ENCODE measurements at places on chromosomes 12 and 14.

- DNase-seq = no peak
Observed at GRCh38 chr12:104281636-104282035, 21.9 kb upstream of the EID3 start.

DNA sequence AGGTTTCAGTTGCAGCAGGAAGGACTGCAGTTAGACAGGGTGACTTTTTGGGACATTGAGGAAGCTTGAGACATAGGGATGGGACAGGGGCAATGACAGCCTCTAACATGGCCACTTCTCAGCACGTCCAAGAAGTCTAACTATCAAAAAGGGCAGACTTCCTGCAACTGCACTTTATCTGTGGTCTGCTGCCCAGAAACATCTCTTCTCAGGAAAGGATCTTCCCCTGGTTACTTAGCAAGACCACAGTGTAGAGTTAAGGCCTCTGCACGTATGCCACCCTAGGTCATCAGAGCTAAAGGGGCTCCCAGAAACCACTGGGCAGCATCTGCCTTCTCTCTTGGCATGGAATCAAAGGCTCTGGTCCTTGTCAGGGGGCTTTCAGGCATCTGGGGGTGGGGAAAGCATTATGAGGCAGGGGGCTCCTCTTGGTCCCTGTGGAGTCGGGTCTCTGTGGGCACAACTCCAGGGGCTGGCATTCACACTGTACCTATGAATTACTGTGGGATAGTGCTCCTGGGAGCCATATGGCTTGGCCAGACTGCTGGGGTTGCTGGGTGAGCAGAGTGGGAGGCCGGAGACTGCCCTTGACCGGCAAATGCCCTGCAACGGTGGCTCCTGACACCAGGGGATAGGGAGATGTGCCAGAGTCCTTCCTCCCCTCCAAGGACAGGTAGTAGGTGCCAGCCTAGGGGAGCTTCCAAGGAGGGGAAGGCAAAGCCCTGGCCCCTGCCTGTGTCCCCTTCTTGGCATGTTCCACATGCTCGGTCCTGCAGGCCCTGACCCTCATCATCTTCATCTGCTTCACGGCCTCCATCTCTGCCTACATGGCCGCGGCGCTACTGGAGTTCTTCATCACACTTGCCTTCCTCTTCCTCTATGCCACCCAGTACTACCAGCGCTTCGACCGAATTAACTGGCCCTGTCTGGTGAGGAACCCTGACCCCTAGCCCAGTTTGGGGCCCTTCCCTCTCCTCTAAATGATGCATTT lies 1.0 kb downstream of the CMTM5 start:
- DNase-seq = no peak

- DNase-seq = no peak
Observed at GRCh38 chr12:104763168-104763805, 194.8 kb downstream of the SLC41A2 start.

DNA sequence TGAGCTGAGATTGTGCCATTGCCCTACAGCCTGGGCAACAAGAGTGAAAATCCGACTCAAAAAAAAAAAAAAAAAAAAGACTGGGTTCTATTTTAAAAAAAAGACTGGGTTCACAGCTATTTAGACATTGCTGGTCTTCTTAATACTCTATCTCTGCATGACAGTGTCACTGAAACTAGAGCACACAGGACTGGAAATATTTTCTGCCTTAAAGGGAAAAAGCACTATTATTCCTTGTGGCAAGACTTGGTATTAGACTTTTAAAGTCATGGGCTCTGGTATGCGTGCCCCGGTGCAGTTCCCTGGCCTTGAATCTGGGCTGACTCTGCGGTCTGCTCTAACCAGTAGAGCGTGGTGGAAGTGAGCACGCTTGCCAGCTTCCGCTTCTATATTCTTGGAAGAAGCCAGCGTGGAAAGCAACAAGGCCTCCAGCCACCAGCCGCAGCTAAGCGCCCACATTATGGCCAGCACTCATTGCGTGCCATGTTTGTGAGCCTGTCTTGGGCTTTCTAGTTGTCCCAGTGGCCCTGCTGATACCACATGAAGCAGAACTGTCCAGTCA lies 31.3 kb downstream of the PRKAB1 start:
- no peak for DNase-seq

GRCh38 chr12:130689408-130690405 lies 26.4 kb downstream of the RIMBP2 start:
- DNase-seq = no peak

- DNase-seq = no peak
Observed at GRCh38 chr12:9694241-9694640, 24.7 kb downstream of the CLEC2D start.

DNA sequence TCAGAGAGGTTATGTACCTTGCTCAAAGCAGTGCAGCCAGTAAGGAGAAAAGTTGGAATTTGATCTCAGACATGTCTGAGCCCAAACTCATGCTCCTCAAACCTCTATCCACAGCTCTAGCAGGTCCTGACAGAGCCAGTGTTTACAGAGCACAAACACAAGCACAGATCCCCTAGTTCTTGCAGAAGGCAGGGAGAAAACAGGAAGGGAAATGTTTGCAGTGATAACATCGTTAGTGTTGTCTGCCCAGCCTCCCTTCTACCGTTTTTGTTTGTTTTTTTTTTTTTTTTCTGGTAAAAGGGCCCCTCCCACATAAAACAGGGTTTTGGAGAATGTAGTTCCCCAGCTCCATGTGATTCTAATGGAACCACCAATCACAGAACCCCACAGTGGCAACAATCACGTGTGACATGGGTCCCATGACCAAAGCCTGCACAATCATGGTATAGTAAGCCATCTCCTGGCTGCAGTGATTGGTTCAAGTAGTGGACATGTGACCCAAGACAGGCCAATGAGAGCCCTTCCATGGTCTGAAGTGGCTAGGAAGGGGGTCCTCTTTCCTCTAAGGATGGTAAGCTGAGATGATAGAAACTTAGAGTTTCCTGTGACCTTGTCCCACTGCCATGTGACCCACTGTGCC lies 513.4 kb downstream of the MED13L start:
- no peak for DNase-seq
